Kidney (tissue), 22 donors: ENCODE measurements at places on chromosomes 7 and 10. TPM values are rescaled to one million over a fixed set of nuclear protein-coding genes. Genes with fewer than 3 reads are reported as not detected.
A peak's percentile ranks its signal among the peaks of the same experiment; 100 is the strongest.

DNA sequence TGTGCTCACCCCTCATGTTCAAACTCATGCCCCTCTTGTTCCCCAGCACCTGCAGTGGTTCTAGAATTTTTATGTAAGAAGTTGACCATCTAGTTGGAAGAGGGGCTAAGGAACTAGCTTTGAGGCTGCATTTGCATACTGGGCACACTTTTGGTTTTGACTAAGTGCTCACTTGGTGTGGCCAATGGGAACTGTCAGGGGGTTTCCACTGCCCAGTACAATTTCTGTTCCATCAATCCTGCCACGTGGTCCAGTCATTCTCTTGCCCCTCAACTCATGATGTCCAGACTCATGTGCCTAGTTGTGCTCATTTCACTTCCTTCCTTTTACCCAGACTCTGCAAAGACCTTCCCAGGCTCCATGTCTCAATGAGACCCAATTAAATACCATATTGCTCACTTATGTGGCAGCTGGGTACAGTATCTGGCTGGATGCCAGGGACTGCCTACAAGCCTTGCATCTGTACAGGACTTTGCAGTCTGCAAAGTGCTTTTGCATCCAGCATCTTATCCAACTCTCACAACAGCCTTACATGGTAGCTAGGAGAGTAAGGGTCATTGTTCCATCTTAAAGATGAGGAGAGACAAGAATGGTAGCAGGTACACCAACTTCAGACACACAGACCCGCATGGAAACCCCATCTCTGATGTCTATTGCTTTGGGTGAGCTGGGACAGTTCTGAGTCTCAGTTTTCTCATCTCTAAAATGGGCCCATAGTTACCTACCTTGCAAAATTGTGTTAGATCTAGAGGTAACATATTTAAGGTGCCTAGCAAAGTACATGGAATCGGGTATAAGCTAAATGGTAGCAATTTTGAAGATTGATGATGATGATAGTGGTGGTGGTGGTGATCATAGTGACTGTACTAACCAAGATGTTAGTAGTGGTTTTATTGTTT is 30.1 kb upstream of the KCNMA1 start:
- H3K27ac ChIP-seq, result no peak overlapping the region
- no peak for DNase-seq
- no peaks in the 10 kb centered on the region for H3K27me3 ChIP-seq
- H3K36me3 ChIP-seq, result no peaks in the 10 kb centered on the region

DNA sequence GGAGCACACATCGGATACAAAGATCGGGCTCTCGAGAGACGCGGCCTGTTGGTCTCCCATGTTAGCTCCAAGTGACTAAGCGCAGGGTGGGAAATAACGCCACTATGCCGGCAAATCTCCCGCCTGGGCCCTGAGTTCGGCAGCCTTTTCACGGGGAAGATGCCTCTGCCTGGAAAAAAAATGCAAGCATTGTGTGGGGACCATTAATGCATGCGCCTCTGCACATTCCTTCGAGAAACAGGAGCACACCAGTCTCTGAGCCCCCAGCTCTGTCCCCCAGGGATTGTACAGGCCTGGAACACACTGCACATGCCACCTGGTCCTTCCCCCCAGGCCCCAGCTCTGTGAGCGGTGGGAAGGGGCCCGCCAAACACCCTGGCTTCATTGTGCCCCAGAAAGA is 44.1 kb downstream of the FBXW4 start:
- H3K27ac ChIP-seq, result no peak overlapping the region
- no peak for DNase-seq
- H3K4me1 ChIP-seq, result no peaks in the 10 kb centered on the region
- H3K27me3 ChIP-seq, result no peaks in the 10 kb centered on the region
- H3K36me3 ChIP-seq, result peaks cover 25% of the 10 kb centered on the region

- no peak overlapping the region for H3K4me3 ChIP-seq
- H3K27me3 ChIP-seq, result no peaks in the 10 kb centered on the region
- H3K4me1 ChIP-seq, result no peaks in the 10 kb centered on the region
- no peak for DNase-seq
Observed at GRCh38 chr10:67606572-67606971, 89.4 kb downstream of the CTNNA3 start.

GRCh38 chr7:50358041-50358705 is 53.7 kb downstream of the IKZF1 start:
- H3K36me3 ChIP-seq, result no peaks in the 10 kb centered on the region
- no peak for DNase-seq
- no peaks in the 10 kb centered on the region for H3K27me3 ChIP-seq
- no peaks in the 10 kb centered on the region for H3K4me1 ChIP-seq
- no peak overlapping the region for H3K27ac ChIP-seq

- peaks cover 10% of the 10 kb centered on the region for H3K27me3 ChIP-seq
- H3K4me1 ChIP-seq, result peaks cover 7% of the 10 kb centered on the region
- H3K4me3 ChIP-seq, result peak overlapping the region; percentile 69
- H3K36me3 ChIP-seq, result no peaks in the 10 kb centered on the region
- peak overlapping the region; percentile 44 for H3K27ac ChIP-seq
Observed at GRCh38 chr10:60732198-60732806, 46.0 kb upstream of the CDK1 start.

GRCh38 chr7:128192497-128193142 is 48.5 kb upstream of the LEP start:
- H3K27me3 ChIP-seq, result no peaks in the 10 kb centered on the region
- no peak overlapping the region for H3K27ac ChIP-seq
- DNase-seq, result no peak
- H3K4me3 ChIP-seq, result no peak overlapping the region
- H3K4me1 ChIP-seq, result no peaks in the 10 kb centered on the region

DNA sequence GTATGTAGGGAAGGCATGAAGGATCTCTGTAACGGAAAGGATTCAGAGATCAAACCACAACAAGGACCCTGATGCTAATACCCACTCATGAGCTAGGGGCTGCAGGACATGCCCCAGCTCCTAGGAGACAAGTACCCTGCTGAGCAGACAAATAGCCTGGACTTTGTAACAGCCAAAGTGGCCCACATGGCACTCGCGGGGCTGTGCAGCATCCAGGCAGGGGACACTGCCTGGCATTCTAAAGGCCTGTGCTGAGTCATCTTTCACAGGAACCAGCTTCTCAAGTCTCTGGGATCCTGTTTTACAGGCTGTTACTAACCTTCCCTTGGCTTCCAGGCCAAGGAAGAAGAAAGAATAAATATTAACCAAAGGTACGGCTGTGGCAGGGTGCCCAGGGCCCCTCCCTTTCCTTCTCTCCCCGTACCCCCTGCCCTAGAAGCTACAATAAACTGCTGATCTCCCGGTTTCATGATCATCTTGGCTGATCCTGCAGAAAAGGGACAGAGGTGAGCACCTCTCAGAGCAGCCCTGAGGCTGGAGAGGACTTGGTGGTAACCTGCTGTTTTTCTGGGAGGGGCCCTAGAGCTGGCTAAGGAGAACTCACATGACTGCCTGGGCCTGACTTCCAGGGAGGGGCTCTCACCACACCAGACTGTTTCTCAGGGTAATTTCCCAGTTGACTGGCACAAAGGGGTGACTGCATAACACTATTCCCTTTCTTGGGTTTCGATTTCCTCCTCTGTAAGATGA is 4.2 kb upstream of the RPEL1 start:
- peak overlapping the region; percentile 42 for H3K4me3 ChIP-seq
- no peaks in the 10 kb centered on the region for H3K36me3 ChIP-seq
- peak overlapping the region; percentile 90 for H3K27ac ChIP-seq
- DNase-seq, result peak; percentile 77
- H3K4me1 ChIP-seq, result no peaks in the 10 kb centered on the region

DNA sequence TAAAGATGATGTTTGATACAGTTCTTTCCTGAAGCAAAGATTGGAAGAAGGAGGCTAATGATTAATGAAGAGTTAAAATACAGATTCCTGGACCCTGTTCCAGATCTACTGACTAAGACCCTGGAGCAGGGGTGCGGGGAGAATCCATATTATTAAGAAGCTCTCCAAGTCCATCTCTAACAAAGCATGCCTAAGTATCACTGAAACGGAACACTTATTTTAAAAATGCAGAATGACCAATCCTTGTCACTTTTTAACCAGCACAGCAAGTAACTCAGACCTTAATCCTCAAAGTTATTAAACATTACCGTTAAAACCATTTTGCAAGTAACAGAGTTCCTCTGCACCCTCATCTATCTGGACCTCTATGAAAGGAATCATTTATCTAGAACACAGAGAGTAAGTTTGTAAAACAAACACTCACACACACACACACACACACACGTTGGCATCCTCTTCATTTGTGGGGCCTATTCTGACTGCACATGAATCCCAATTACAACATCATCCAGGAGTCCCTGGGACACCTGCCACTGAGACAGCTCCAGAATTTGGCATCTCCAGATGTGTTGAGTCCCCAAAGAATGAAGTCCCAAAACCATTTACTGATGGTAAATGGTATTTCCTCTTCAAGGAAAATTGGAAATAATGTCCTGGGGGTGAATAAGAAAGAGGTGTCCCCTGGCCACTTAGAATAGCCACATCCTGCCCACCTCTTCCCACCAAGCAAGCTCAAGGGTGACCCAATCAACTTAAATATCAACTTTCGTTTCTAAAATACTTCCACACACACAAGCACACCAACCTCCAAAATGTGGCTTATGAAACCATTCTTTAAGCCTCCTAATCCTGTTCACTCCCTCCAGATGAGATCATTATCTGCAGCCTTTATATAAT is 117.5 kb downstream of the PARD3 start:
- peak overlapping the region; percentile 88 for H3K27ac ChIP-seq
- peaks cover 30% of the 10 kb centered on the region for H3K4me1 ChIP-seq
- H3K27me3 ChIP-seq, result no peaks in the 10 kb centered on the region
- H3K4me3 ChIP-seq, result peak overlapping the region; percentile 21

DNA sequence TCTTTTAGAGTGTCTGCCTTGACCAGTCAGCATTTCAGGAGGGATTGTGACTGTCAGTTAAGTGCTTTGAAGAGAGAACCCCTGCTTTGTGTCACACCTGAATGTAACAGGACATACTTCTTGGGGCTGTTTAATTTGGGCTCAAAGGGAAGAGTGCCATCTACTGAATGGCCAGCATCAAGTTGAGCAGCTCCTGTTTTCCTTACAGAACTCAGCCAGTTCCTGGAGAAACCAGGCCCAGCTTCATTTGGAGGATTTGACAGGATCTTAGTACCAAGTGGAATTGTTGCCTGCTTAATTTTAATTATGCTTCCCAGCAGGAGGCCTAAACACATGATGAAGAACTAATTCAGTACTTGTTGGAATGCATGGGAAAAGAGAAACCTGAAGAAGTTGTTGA is 8.3 kb downstream of the ADD3 start:
- H3K36me3 ChIP-seq, result no peaks in the 10 kb centered on the region
- DNase-seq, result peak; percentile 31
- H3K27ac ChIP-seq, result no peak overlapping the region
- no peak overlapping the region for H3K4me3 ChIP-seq

GRCh38 chr7:153832160-153832559 is 220.0 kb upstream of the DPP6 start:
- H3K36me3 ChIP-seq, result no peaks in the 10 kb centered on the region
- H3K4me3 ChIP-seq, result no peak overlapping the region
- no peaks in the 10 kb centered on the region for H3K4me1 ChIP-seq

GRCh38 chr10:53664282-53665019 is 891.9 kb upstream of the MBL2 start:
- H3K4me1 ChIP-seq, result no peaks in the 10 kb centered on the region
- H3K4me3 ChIP-seq, result peak overlapping the region; percentile 54
- H3K27me3 ChIP-seq, result no peaks in the 10 kb centered on the region

GRCh38 chr10:101967713-101968112 is 88.3 kb downstream of the ARMH3 start:
- DNase-seq, result no peak
- no peaks in the 10 kb centered on the region for H3K27me3 ChIP-seq
- H3K4me1 ChIP-seq, result no peaks in the 10 kb centered on the region

DNA sequence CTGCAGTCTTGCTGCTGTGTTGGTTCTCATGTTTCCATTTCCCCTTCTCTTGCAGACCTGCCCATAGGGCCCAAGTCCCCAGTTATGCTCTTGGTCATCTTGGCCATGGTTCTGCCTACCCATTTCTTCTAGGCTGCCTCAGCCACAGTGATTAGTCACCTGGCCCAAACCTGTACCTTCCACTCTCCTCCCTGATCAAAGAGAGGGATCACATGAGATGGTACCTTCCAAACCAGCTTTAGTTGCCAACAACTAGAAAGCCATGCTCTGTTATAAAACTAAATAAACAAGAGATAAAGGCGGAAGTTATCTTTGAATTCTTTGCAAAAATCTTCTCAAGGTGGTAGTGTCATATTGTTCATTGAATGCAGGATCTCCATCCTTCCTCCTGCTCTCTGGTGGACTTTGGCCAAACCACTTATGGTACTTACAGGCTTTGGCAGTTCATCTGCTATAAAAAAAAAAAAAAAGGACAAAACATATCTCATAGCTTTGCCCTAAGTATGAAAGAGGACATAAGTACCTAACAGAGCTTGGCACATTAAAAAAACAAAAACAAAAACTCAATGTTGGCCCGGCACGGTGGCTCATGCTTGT is 25.8 kb downstream of the TACC2 start:
- no peaks in the 10 kb centered on the region for H3K4me1 ChIP-seq
- H3K27ac ChIP-seq, result no peak overlapping the region
- H3K4me3 ChIP-seq, result no peak overlapping the region
- no peaks in the 10 kb centered on the region for H3K27me3 ChIP-seq
- H3K36me3 ChIP-seq, result no peaks in the 10 kb centered on the region
- DNase-seq, result no peak

DNA sequence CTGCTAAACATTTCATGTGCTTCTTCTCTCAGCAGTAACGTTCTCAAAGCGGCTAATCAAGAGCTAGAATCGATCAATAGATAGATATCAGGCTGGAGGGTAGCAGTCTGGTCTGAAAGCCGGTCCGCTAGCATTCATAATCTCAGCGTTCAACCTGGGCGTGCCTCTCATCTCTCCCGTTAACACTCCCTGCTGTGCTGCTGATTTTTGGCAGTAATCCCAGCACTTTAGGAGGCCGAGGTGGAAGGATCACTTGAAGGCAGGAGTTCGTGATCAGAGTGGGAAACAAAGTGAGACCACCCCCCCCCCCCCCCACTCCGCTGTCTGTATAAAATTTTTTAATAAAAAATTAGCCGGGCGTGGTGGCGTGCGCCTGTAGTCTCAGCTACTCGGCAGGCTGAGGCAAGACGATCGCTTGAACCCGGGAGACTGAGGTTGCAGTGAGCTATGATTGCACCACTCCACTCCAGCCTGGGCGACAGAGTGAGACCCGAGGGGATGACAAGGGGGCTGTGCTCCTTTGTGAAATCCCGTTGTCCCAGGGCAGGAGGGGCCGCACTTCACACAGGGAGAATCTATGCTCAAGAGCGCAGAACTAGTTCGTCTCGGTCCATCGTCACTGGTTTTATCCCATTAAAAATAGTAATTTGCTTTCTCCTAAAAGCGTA is 624 bp upstream of the CEP55 start:
- no peaks in the 10 kb centered on the region for H3K36me3 ChIP-seq
- H3K4me1 ChIP-seq, result peaks cover 3% of the 10 kb centered on the region
- DNase-seq, result peak; percentile 74
- no peaks in the 10 kb centered on the region for H3K27me3 ChIP-seq
- H3K4me3 ChIP-seq, result peak overlapping the region; percentile 92

AKR1C1 gene
- total RNA-seq, result 61.7 TPM

MAT1A gene
- total RNA-seq, result 1.1 TPM

TEX47 gene
- not detected for total RNA-seq

WDR86 gene
- total RNA-seq, result 5.9 TPM

KCNH2 gene
- total RNA-seq, result 1.3 TPM

SKIDA1 gene
- 2.9 TPM for total RNA-seq

LIPF gene
- not detected for total RNA-seq

HOXA11 gene
- total RNA-seq, result 5.2 TPM

COL26A1 gene
- 1.2 TPM for total RNA-seq

HNRNPA2B1 gene
- total RNA-seq, result 433 TPM

GIMAP6 gene
- total RNA-seq, result 48.7 TPM

MYL7 gene
- total RNA-seq, result not detected
